ENCODE measurements at places on chromosomes 5 and 9.

- DNase-seq: peak; percentile 90
Measured at GRCh38 chr5:172886974-172887501, 53.0 kb downstream of the ERGIC1 start.

DNA sequence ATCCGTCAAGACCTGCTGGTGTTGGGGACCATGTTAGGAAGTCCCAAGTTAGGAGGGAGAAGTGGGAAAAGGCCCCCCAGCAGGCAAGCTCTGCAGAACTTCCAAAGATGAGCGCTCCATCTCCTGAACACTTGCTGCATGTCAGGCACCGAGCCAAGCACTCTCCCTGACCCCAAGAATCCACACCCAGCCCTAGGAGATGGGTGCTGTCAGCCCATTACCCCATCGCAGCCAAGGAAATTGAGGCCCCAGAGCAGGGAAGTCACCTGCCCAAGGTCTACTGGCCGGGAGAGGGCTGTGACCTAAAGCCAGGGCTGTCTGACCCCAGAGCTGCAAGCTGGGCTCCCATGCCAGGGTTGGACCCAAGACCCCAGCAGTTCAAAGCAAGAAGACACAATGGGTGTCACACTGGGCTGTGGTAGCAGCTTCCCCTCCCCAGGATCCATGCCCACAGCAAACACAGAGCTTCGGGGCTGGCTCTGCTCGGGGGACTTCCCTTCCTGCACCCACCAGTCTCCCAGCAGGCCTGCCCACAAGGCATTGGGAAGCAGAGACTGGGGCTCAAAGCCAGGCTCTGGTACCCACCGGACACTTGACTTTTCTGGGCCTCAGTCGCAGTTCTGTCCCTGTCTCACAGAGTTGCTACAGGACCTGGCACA lies 13.5 kb downstream of the EEIG1 start:
- DNase-seq: no peak

GRCh38 chr5:109876030-109876725 lies 186.5 kb downstream of the MAN2A1 start:
- no peak for DNase-seq

DNA sequence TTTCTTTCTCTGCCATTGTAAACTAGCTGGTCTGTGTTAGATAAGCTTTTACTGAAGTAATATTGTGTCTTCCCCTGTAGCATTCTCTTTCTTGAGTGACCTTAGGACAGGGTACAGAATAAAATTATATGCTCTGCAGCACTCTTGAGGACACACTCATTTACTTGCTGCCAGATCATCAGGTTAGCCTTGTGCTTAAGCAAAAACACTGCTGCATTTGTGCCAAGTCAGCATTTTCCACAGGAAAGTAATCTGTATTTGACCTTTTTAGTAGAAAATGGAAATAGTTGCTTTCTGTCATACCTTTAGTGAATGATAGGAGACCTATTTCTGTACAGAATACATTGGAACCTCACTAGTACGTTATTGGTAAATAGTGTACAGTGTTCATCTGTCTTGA lies 54.2 kb downstream of the LMNB1 start:
- no peak for DNase-seq

- no peak for DNase-seq
Measured at GRCh38 chr9:31185831-31186230, 1198.6 kb upstream of the ACO1 start.

GRCh38 chr5:55771175-55771655 lies 33.4 kb downstream of the DDX4 start:
- DNase-seq: no peak

GRCh38 chr9:6757132-6757455 lies 679 bp upstream of the KDM4C start:
- DNase-seq: peak; percentile 90

GRCh38 chr5:54520438-54520846 lies 2.9 kb downstream of the SNX18 start:
- DNase-seq: peak; percentile 67

GRCh38 chr5:56876327-56876726 lies 33.1 kb upstream of the SETD9 start:
- DNase-seq: no peak

DNA sequence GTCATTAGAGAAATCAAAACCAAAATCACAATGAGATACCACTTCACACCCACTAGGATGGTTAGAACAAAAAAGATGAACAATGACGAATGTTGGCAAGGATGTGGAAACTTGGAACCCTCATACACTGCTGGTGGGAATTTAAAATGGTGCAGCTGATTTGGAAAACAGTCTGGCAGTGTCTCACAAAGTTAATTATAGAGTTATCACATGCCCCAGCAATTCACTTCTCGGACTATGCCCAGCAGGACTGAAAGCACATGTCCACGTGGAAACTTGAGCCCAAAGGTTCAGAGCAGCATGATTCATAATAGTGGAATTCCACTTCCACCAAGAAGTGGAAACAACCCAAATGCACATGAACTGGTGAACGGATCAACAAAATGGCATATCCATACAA lies 85.0 kb upstream of the HRH2 start:
- peak; percentile 22 for DNase-seq

- DNase-seq: no peak
Measured at GRCh38 chr5:173967241-173967640, 21.7 kb upstream of the C5orf47 start.

DNA sequence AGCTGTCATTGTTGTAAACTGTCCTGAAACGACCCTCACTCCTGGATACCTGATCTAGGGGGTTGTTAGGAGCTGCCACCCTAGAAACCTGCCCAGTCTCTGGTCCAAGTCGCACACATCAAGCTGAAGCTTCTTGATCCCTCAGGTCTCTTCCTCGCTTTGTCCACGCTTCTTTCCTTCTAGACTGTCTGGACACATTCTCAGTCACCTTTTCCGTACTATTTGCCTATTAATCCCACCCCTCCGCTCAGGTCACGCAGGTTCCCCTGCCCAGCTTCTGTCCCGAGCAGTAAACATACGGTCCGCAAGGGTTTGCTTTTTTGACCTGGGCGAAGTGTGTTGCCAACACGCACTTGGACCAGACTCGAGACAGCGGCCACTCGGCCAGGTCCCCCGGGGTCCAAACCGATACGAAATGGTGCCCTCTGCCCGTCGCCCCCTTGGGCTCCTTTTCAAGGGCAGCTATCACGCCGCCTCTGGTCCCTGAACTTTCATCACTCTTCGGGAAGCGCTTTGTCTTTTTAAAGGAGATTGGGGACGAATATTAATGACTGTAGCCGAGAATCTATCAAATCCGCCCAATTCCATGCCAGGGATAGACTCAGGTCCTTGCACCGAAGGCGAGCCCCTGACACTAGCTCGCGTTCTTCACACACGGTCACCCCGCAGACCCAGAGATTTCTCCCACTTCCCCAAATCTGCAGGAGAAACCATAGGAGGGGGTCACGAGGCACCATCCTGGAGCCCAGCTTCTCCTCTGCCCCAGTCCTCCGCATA lies 814 bp downstream of the PLCXD3 start:
- DNase-seq: no peak

DNA sequence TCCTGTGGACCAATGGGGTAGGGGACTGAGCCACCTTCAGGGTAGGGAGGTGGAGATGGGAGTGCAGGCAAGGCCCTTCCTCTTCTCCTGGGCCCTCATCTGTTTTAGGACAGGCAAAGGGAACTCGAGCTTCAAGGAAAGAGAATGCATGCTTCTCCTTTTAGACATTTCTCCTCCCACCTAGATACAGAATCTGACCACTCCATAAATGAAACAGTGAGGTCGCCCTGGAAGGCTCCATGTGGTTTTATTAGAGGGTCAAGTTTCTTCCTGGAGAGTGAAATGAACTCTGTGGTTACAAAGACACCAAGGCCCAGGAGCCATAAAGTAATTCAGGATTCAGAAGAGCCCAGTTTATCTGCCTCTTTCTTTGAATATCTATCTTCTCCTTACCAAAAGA lies 14.9 kb downstream of the LHFPL2 start:
- peak; percentile 35 for DNase-seq

GRCh38 chr9:134185536-134186011 lies 21.2 kb upstream of the RNU6ATAC start:
- DNase-seq: peak; percentile 55

- DNase-seq: peak; percentile 99
Measured at GRCh38 chr5:176388444-176389134, at the start of the genes HIGD2A and NOP16. TSS of gene HIGD2A (plus strand) at chr5:176388751. CDS start at chr5:176388820, 69 bp downstream. TSS of gene NOP16 (minus strand) at chr5:176388598. CDS start at chr5:176388539, 59 bp downstream.

DNA sequence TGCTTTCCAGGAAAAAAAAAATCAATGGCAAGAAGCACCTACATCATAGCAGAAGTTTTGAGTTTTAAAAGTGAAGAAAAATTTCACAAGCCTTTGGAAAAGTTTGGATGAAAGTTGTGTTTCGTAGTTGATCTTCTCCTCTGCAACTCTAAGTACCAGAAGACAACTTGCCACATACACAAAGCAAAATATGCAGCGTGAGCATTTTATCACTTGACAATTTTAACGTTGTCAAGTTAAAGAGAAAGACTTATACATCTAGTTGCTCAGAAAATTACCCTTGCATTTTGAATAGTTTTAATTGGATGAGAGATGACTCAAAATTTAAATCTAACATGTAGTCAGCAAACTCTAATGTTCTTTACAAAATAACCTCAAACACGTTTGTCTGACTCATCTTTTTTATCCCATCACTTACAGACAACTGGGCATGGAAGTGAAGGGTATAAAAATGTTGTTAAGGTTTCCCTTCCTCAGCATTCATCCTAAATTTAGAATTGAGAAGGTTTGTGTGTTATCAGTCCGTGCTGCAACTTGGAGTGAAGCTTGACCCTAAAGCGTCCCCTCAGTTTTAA lies 213.4 kb downstream of the MARCHF11 start:
- DNase-seq: no peak

DNA sequence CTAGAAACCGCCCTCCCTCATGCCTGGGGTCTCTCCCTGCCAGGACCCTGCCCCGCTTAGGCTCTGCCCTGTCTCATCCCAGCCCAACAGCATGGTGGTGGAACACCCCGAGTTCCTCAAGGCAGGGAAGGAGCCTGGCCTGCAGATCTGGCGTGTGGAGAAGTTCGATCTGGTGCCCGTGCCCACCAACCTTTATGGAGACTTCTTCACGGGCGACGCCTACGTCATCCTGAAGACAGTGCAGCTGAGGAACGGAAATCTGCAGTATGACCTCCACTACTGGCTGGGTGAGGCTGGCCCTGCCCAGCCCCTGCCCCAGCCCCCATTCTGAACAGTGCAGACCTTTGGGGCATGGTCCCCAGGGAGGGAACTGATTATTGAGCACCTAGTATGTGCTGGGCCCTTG lies 33.9 kb downstream of the GSN start:
- DNase-seq: no peak

- no peak for DNase-seq
Measured at GRCh38 chr5:74995926-74996325, 56.4 kb downstream of the GCNT4 start.

- peak; percentile 68 for DNase-seq
Measured at GRCh38 chr9:6272229-6272598, 56.0 kb upstream of the TPD52L3 start.

- peak; percentile 3 for DNase-seq
Measured at GRCh38 chr5:72009280-72009679, 98.0 kb upstream of the MAP1B start.

DNA sequence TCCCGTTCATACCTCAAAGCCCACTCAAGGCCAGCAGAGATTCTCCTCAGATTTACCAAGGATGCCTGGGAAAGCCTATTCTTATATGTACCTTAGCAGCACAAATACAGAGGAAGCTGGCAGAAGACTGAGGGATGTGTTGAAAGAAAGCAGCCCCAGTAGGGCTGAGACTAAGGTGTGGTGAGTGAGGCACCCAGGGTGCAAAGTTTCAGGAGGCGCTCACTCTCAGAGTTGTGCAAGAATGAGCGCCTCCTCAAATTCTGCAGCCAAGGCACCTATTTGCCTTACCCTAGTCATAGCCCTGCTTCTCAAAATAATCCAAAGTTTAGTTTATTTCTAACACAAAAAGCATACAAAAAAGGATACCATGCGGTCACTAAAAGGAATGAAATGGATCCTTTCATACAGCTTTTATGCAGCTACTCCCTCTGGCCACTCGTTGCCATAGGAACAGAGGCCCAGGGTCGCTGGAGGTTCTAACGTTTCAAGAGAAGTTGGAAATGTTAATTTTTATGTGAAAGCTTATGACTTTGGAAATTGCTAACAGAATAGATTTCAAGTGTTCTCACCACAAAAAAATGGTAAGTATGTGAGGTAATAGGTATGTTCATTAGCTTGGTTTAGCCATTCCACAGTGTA lies 79.7 kb upstream of the SMIM23 start:
- no peak for DNase-seq
